Stimulated activated naive CD8-positive, alpha-beta T cell treated with anti-CD3 and anti-CD28 coated beads, Interleukin-15, Interleukin-2, amounts not matched to agents 100 U/mL and 50 U/mL, for 24 hours (primary cell): ENCODE measurements at places on chromosomes 7 and 10.
A peak's percentile ranks its signal among the peaks of the same experiment; 100 is the strongest.

- no peak for DNase-seq
Observed at GRCh38 chr10:60899266-60899665, 44.7 kb downstream of the RHOBTB1 start.

GRCh38 chr7:98627413-98627790 is 10.3 kb downstream of the NPTX2 start:
- DNase-seq, result no peak

DNA sequence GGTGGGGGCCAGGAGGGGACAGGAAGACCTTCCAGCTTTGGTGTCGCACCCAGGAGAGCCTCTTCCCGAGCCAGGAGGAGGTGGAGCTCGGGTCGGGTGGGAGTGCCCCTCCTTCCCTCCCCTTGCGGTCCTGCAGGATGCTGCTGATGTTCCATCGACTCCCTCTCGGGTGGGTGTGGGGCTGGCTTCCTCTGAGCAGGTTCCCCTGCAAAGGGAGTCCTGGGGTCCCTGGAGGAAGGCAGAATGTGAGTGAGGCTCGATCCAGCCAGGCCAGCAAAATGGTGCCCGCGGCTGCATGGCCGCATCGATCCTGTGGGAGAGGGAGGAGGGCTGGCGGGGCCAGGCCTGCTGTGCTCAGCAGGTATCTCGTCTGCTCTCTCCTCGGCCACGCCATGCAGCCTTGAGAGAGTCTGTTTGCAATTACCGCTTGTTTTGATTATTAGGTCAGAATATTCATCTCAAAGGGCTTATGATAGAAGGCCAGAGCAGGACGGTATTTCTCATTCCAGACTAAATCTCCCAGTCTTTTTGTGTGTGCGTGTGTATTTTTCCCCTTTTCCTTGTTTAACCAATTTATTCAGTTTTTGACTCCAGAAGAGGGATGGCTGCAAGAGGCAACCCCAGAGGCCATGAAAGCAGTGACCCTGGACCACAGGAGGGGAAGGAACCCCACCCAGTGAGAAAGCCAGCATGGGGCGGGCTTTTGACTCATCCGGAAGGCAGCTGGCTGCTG is 137.3 kb upstream of the ZMIZ1 start:
- no peak for DNase-seq

- DNase-seq, result peak; percentile 30
Observed at GRCh38 chr7:34133983-34134782, 228.8 kb downstream of the BMPER start.

- no peak for DNase-seq
Observed at GRCh38 chr10:62796896-62797295, 7.6 kb upstream of the ADO start.

DNA sequence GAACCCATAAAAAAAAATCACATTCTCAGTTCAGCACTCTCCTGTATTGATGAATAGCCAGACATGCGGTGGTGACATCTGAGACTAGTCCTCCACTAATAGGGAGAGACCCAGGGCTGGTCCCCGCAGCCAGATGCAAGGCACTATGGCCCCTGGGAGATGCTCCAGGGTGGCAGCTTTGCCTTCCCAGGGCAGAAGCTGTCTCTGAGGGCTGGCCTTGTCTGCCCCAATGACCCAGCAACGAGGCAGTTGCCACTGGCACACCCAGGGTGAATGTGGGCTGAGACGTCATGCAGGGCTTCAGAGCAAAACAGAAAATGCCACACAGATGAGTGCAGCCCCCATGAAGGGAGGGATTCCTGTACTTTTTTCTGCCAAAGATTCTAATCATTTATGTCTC is 50.1 kb upstream of the GDF10 start:
- no peak for DNase-seq

DNA sequence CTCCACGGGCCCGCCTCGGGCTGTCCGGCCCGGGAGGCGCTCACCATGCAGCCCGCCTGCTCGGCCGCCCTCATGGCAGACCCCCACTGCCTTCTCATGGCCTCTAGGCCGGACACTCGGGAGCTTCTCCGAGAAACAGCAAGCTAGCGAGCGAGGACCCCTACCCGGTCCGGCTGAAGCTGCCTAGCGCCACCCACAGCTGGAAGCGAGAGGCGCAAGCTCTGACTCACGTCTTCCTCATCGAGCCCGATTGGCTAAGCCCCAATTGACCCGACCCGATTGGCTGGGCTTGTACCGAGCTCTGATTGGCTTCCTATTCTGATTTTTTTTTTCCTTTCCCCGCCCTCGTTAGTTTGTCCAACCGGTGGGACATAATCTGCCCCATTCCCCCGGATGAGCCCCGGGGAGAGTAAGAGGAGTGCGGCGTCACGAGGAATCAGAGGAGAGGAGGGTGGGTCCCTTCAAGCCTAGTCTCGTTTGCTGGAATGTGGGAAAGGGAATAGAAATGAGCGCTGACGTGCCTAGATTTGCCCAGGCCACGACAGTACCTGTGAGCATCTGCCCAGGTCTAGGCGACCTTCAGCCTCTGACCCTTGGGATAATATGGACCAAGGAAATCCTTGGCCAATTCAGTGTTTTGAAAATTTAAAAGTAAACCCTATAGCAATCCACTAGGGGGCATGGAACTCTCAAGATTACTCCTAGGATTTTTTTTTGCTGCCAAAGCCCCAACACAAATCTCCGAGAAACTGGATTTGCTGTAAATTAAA is at the start of gene TYSND1:
TSS of gene TYSND1 (minus strand) at position 212 of the 770 bp plus-strand sequence. CDS start at position 98, 114 bp downstream.
- DNase-seq, result peak; percentile 93

- peak; percentile 33 for DNase-seq
Observed at GRCh38 chr10:4708123-4708759, 117.8 kb upstream of the AKR1E2 start.

GRCh38 chr7:156196649-156197048 is 384.4 kb upstream of the SHH start:
- DNase-seq, result no peak

DNA sequence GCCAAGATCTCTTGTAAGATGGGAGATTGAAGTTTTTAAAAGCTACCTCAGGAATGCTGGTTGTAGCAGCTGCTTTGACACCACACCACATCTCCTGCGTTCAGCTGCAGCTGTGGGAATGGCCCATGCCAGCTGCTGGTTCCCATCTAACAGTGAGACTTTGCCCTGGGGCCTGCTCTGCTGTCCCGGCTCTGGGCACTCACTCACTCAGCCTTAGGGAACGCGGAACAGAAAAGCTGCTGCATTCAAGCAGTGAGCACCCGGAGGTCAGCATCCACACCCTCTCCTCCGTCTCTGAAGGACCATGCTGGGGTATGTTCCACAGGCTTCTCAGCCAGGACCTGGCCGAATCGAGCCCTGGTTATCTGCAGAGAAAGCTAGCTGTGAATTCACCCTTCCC is 197.1 kb upstream of the CXCL12 start:
- no peak for DNase-seq

GRCh38 chr7:127666602-127667001 is 14.6 kb downstream of the SND1 start:
- DNase-seq, result no peak

DNA sequence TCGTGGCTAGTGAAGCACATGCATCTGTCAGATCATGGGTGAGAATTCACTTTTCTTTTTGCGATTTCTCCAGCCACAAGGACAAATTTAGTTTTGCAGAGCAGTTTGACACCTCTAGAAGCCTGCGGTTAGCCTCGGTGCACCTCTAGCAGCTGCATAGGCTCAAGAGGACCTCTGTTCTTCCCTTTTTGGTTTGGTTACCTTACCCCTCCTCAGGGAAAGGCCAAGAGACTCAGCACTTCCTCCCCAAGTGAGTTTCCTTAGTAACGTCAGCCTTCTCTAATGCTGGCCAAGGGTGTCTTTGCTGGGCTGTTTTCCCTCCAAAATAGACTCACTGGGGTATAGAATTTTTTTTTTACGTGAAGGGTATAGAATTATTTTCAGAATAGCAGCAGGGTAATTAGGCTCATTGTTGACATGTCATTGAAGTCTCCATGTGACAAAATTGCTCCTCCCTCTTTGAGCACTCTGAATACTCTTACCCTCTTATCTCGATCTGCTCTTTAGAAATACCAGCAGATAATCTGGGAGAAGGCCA is 97.8 kb downstream of the AUTS2 start:
- no peak for DNase-seq

DNA sequence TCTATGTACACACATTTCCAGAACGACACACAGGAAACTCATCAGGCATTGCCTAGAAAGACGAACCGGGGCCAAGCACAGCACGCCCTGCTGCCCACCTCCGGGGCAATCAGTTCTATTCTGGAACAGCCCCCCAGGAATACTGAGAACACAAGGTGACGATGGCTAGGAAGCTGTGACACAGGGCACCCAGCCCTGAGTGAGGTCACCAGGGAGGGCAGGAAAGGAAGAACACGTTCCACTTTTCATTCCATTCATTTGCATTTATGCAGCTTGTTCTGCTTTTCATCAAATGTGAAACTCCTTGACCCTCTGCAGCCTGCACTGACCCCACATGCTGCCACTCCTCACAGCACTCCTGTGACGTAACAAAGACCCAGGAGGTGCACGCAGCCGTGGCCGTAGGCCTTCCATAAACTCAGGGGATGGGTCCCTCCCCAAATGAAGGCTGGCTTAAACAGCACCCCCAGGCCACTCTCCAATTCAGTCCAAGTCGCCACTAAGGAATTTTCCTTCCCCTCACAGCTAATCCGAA is 28.9 kb downstream of the MAD1L1 start:
- DNase-seq, result no peak

- no peak for DNase-seq
Observed at GRCh38 chr10:123463698-123464097, 202.5 kb upstream of the GPR26 start.

DNA sequence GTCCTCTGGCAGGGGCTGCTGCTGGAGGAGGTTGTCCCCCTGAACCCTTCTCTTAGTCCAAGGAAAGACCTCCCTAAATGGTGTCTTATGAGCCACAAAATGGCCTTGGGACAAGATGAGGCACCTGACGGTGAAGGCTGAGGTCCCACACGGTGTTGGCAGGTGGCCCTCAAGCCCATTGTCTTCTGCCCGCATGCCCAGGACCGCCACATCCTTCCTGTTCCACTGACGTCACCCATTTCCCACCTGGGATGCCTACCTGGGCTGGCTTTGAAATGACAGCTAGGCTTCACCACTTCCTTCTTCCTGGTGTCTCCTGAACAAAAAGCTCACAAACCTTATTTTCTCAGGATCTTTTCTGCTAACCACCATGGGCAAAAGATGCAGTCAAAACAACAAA is 2.1 kb upstream of the DMBT1 start:
- DNase-seq, result no peak

DNA sequence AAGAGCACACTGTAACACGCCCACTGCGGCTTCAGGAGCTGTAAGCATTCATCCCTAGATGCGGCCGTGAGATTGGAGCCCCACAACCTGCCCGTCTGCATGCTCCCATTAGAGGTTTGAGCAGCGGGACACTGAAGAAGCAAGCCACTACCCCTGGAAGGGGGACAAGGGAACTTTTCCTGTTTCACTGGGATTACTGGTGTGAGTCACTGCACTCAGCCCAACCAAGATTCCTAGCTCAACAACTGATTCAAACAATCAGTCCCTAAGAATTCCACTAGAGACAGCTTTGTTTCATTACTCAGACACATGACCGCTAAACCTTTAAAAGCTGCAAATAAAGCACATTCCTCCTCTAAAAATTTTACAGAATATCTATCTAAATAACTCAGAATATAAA is 69.8 kb downstream of the ORC5 start:
- no peak for DNase-seq

DNA sequence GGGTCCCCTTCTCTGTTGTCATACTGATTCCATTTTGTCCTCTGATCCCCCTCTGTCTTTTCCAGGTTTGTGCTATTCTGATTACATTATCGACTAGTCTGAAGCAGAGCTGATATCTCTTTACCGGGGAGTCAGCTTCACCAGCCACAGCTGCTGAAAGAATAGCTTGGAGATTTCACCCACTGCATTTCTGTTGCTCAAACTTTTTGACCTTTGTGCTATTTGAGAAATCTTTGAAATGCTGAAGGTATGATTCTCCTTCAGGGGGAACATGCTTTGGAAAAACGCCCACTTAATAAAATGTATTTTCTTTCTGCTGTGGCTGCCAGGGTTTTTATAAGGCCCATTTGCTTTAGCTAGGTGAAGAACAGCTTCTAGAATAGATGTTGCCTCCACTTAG is 197.8 kb upstream of the TCF7L2 start:
- no peak for DNase-seq

DNA sequence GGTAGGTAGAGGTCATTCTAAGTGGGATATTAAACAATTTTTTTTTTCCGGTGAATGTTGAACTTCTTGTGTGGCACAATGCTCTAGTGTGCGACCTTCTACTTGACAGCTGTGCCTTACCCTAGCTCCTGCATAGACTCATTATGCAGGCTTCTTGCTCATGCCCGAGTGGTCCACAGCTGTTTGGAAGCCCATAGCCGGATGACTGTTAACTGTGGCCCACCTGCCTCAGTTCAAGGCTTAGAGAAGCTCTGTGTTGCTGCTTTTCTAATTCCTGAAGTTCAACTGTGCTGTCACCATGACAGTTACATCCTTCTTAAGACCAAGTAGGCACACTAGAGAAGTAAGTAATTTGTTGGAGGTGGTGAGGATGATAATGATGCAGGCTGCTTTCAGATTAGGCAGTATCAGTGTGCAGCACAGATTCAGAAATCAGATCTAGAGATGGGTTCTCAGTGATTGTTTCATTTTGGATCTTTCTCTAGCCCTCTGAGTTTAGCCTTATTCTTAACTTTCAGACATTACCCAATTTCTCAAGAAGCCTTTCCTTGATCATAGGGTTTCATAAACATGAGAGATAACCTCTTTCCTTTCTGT is 278.4 kb downstream of the PHF14 start:
- no peak for DNase-seq

GRCh38 chr10:17216217-17216900 is 11.7 kb upstream of the VIM start:
- no peak for DNase-seq

- no peak for DNase-seq
Observed at GRCh38 chr7:46576950-46577349, 655.9 kb upstream of the IGFBP3 start.

GRCh38 chr7:39142750-39143149 is 165.0 kb downstream of the POU6F2 start:
- DNase-seq, result no peak

DNA sequence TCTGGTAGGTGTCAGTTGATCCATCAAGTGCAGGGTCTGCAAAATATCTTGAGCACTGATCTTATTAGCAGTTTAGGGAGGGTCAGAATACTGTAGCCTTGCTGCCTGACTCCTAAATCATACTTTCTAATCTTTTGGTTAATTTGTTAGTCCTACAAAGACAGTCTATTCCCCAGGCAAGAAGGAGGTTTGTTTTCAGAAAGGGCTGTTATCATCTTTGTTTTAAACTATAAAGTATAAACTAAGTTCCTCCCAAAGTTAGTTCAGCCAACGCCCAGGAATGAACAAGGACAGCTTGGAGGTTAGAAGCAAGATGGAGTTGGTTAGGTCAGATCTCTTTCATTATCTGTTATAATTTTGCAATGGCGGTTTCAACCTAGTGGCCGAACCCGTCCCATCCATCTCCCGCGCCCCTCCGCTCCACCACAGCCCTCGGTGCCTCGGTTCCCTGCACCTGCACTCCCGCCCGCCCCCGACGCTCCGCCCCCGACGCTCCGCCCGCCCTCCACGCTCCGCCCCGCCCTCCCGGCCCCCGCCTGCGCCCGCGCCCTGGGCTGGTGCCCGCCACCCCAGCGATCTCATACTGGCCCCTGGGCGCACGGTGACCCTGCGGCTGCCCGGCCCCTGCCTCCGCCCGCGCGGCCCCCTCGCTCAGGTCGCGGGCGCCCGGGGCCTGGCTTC is at the start of gene ADCK2:
TSS of gene ADCK2 (plus strand) at position 564 of the 681 bp plus-strand sequence. CDS start 386 bp downstream, outside the sequence.
- peak; percentile 70 for DNase-seq

GRCh38 chr10:121838931-121839330 is 88.9 kb downstream of the ATE1 start:
- no peak for DNase-seq

- DNase-seq, result no peak
Observed at GRCh38 chr7:142669074-142669654, 80.1 kb upstream of the PRSS1 start.

- no peak for DNase-seq
Observed at GRCh38 chr7:1351881-1352625, 107.2 kb downstream of the MICALL2 start.
